ENCODE measurements at places on chromosomes 5 and 9. TPM values are rescaled to one million over a fixed set of nuclear protein-coding genes. Genes with fewer than 3 reads are reported as not detected.

The OGN gene
- not detected for polyA plus RNA-seq

GRCh38 chr5:157563373-157563928, 12.1 kb downstream of the ADAM19 start:
- peaks cover 82% of the 10 kb centered on the region for H3K4me1 ChIP-seq
- H3K4me3 ChIP-seq = peak overlapping the region; percentile 66
- DNase-seq = no peak
- peak overlapping the region; percentile 64 for H3K27ac ChIP-seq
- peaks cover 54% of the 10 kb centered on the region for H3K36me3 ChIP-seq
- no peaks in the 10 kb centered on the region for H3K27me3 ChIP-seq

The BTNL3 gene
- polyA plus RNA-seq = not detected

- H3K4me3 ChIP-seq = no peak overlapping the region
- no peaks in the 10 kb centered on the region for H3K4me1 ChIP-seq
- no peaks in the 10 kb centered on the region for H3K27me3 ChIP-seq
- H3K36me3 ChIP-seq = no peaks in the 10 kb centered on the region
Measured at GRCh38 chr9:127258606-127259471, 5.7 kb upstream of the GARNL3 start.

The RASGEF1C gene
- not detected for polyA plus RNA-seq

DNA sequence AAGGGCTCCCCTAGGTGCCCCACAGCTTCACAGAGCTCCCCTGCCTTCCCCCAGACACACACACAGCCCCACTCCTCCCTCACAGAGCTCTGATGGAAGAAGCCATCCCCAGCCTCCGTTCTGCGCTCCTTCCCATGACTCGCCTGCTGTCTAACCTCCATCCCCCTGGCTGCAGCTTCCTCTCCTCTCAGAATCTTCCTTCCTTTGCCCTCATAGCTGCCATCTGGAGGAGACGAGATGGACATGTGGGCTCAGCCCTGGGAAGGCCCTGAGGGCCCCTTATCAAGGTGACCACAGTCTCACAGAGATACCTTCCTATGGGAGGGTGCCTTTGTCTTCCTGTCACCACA, 94.3 kb downstream of the PCDH1 start:
- DNase-seq = no peak
- no peak overlapping the region for H3K27ac ChIP-seq
- H3K36me3 ChIP-seq = no peaks in the 10 kb centered on the region
- H3K27me3 ChIP-seq = peaks cover 19% of the 10 kb centered on the region
- H3K4me1 ChIP-seq = peaks cover 5% of the 10 kb centered on the region

GRCh38 chr9:98833090-98833956, 25.9 kb downstream of the GALNT12 start:
- no peaks in the 10 kb centered on the region for H3K27me3 ChIP-seq
- H3K36me3 ChIP-seq = peaks cover 6% of the 10 kb centered on the region
- no peak overlapping the region for H3K27ac ChIP-seq
- H3K4me1 ChIP-seq = no peaks in the 10 kb centered on the region
- no peak overlapping the region for H3K4me3 ChIP-seq

The GRM6 gene
- not detected for polyA plus RNA-seq

DNA sequence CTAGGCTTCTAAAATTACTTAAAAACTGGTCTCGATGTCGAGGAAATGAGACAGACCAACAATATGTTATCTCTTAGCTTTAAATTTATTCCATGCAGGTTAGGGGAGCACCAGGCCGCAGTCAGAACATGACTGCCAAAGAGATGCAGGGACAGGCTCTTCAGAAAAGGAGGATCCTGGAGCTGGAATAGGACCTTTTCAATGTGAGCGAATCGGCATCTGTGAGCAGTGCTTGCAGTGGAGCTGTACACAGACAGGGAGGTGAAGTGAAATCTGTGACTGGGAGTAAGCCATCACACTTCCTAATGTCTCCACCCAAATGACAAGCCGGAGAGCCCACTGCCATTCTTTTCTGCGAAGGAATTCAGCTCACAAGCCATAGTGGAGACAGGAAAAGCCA, 78.2 kb downstream of the EFNA5 start:
- H3K27ac ChIP-seq = no peak overlapping the region
- no peaks in the 10 kb centered on the region for H3K27me3 ChIP-seq
- no peaks in the 10 kb centered on the region for H3K4me1 ChIP-seq
- no peaks in the 10 kb centered on the region for H3K36me3 ChIP-seq
- no peak for DNase-seq

DNA sequence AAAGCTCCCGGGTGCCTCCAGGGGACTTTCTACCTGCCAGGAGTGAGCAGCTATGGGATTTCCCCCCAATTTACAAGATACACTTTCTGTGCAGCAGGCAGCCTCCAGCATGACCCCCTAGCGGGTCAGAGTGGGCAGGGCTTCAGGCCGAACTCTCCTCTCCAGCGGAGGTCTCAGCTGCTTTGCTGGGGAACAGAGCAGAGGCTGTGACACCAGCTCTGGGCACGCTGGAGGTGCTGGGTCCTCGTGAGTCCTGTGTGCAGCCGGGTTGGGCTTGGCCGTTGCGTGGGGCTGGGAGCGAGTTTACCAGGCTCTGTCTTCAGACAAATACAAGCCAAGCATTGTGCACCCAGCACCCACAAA, 2.9 kb downstream of the NRARP start:
- H3K27me3 ChIP-seq = peaks cover 20% of the 10 kb centered on the region
- no peak for DNase-seq
- H3K36me3 ChIP-seq = no peaks in the 10 kb centered on the region
- no peak overlapping the region for H3K27ac ChIP-seq

Measured in naive B cell (primary cell).